KBM-7 (cell line): ENCODE measurements at places on chromosomes 1 and 21.
A peak's percentile ranks its signal among the peaks of the same experiment; 100 is the strongest.

GRCh38 chr1:116880917-116881316, 28.8 kb upstream of the PTGFRN start:
- no peak for DNase-seq

DNA sequence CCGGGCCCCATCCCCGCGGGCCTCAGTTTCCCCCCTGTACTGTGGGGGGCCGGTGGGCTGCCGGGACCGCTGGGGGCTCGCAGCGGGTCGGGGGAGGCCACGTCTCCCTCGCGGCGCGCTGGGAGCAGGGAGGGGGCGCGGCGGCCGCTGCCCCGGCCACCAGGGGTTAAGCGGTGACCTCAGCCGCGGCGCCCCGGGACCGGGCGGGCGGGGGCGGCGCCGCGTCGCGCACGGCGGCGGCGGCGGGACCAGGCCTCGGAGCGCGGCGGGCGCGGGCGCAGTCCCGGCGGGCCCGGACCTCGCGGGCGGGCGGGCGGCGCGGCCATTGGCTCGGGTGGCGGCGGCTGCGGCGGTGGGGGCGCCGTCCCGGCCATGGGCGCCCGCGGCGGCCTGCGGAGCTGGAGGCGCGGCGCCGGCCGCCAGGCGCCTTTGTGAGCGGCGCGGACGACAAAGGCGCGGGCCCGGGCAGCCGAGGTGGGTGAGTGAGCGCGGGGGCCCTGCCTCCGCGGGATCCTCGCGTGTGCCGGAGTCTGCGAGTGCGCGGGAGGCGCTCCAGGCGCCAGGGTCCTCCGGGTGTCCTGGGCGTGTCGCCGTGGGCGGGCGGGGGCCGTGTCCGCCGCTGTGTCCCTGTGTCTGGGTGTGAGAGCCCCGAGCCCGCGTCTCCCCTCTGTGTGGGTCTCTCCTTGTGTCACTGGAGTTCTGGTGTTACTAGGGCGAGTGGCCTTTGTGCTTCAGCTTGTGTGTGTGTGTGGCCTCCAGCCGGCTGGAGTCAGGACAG, at the start of gene ARHGEF10L:
Gene ARHGEF10L, plus strand, starts transcription at position 222 of the 778 bp plus-strand sequence. CDS start 40,898 bp downstream, outside the sequence.
- DNase-seq: no peak

DNA sequence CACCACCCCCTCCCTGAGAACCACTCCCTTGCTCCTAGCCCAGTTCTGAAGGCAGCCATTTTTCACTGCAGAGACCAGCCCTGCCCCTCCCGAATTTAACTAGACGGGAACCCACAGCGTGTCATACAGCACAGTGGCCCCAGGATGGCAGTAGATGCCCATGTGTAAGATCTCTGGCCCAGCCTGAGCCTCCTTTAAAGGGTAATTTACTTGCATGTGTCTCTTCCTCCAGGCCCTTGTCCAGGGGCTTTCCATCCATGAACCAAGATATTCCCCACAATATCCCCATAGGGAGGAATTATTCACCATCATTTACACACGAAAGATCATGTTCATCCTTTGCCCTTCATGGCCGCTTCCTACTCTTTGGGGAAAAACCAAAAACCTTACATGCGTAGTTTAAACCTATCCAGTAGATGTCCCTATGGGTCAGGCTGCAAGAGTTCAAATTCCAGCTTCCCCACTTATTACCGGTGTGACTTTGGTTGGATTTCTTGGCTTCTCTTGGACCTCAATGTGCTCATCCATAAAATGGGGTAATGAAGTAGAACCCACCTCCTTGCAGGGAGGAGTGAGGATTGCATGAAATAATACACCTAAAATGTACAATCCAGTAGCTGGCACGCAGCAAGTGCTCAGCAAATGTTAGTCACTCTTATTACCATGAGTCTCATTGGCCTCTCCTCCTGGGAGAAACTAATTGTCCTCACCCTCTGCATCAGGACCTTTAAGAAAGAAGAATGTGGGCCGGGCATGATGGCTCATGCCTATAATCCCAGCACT, 4.0 kb upstream of the LACTBL1 start:
- peak; percentile 87 for DNase-seq

GRCh38 chr1:59316497-59317128, 19.7 kb downstream of the FGGY start:
- DNase-seq: no peak

DNA sequence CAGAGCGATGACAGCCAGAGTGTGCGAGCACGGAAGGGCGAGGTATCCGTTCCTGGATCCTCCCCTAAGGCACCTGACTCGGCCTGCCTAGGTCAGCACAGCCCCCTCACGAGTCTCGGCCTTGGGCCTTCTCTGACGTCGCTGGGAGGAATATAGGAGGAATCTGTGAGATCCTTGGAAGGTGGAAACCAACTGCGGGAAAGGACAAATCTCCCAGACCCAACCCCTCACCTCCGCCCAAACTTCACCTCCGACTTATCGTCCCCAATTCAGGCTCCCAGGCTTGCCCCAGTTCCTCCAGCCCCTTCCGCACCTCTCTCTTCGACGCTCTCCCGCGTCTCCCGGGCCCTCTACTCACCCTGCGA, 494 bp downstream of the APH1A start:
- peak; percentile 28 for DNase-seq

DNA sequence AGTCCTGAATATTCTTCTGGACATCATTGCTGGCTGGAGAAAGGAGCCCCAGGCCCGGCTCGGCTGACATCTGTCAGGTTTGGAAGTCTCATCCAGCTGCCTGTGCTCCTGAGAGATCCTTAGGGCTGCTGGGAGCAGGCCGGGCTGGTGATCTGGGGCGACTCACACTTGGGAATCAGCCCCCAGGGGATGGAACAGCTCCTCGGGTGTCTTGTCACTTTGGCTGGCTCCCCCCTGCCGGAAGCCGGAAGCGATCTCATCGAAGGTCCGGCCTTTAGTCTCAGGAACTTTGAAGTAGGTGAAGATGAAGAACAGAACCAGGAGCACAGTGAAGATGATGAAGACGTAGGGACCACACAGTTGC, 31.8 kb downstream of the SLC2A1 start:
- DNase-seq: no peak

- DNase-seq: no peak
These were observed 280.4 kb upstream of the DAB1 start for GRCh38 chr1:57704231-57704630.

DNA sequence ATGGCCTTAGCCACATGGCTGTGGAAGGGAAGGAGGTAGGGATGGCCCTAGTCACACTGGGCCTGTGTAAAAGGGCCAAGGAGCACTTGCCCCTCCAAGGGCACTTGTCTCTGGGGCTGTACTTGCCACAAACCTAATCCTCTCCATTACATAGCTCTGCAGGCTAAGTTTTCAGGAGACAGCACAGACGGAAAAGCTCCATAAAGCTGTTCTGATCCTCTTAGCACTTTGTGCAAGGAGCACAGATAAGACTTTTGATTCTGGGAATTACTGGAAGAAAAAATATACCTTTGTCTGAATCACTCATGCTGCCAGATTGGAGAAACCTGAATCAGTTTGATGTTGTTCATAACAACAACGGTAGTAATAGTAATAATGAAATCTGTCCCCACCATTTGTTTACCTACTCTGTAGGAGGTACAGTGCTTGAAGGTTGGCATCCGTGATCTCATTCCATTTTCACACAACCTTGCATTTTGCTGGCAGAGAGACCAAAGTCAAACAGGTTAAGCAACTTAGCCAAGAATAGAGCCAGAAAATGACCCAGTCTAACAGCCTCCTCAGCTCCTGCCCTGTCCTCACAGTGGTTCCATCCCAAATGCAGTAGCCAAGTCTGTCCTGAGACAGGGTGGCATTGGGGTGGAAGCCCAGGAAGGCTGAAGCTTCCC, 207.1 kb downstream of the ROR1 start:
- DNase-seq: no peak

GRCh38 chr1:99268021-99268420, 3.7 kb downstream of the PLPPR4 start:
- no peak for DNase-seq

GRCh38 chr1:29590583-29591565, 354.6 kb downstream of the PTPRU start:
- DNase-seq: no peak

DNA sequence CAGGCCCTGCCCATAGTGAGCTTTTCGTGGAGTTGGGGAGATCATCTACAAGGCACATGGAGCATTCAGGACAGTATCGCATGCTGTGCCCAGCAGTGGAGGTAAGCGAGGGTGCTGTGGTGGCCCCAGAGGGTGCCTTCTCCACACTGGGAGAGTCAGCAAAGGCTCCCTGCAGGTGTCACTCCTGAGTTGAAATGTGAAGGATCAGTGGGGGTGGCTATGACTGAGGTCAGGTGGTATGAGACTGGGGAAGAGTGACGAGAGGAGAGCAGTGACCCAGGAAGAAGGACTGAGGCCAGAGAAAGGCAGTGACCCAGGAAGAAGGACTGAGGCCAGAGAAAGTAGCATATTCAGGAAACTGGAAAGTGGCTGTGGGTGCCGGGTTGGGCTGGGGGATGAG, 53.0 kb downstream of the SPAG17 start:
- no peak for DNase-seq
